ENCODE measurements at places on chromosomes 5 and 9.

DNA sequence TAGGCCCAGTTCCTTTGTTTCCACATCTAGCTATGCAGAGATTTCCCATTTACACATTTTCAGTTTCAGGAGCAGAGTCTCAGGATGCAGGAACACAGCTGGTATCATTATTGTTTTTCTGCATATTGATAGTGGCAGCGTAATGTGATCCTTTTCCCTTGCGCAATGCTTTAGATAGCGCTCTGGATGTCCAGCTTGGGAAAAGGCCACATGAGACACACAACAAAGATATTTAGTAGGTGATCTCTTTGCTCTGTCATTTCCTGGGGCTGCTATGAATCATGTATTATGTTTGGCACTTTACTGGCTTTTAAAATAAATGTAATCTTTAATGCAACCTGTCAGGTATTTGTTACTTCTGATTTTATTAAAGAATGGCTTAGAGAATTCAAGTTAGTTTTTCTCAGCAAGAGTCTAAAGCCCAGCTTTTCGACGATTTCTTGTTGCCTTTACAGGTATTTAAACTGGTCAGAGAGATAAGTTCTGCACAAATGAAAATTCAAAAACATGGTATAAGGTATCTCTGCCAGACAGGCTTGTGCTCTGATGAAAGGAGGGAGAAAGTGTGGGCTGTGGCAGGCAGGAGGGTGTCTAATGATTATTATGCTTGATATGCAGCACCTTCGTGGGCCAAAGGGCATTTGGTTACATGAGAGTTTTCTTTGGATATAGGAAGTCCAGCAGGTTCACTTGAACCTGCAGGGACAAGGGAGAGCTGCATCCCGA, 42.2 kb downstream of the PTTG1 start:
- DNase-seq = no peak

GRCh38 chr9:116232424-116233159, 79.0 kb downstream of the PAPPA start:
- DNase-seq = no peak

- no peak for DNase-seq
These were observed 24.4 kb downstream of the ZNF474 start for GRCh38 chr5:122153774-122154173.

GRCh38 chr5:172403189-172403796, 51.0 kb downstream of the SH3PXD2B start:
- DNase-seq = peak; percentile 94

- DNase-seq = no peak
These were observed 95.5 kb downstream of the LMX1B start for GRCh38 chr9:126709241-126709640.

GRCh38 chr5:154817815-154818214, 32.6 kb downstream of the FAXDC2 start:
- no peak for DNase-seq

DNA sequence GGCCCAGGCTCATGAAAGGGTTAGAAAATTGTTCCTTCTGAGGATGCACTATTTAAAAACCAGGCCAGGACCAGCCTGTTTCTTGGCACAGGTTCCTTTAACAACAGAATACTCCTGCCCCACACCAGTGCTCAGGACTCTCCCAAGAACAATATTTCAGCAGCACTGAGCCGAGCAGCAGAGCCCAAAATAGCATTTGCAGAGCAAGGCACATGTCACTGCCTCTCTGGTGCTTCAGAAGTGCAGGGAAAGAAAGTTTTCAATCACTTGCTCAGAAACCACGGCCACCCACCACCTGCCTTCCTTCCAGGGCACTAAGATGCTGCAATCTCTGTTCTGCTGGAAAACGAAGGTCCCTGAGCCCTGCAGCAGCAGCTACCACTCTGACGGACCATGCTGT, 77.6 kb downstream of the SIL1 start:
- peak; percentile 26 for DNase-seq

GRCh38 chr5:131622633-131623032, 12.4 kb downstream of the RAPGEF6 start:
- DNase-seq = no peak

GRCh38 chr5:179738742-179739141, 6.1 kb downstream of the MAML1 start:
- DNase-seq = no peak

GRCh38 chr5:158492841-158493242, 606.9 kb downstream of the EBF1 start:
- peak; percentile 68 for DNase-seq

GRCh38 chr9:75181750-75182149, 93.4 kb downstream of the OSTF1 start:
- no peak for DNase-seq

DNA sequence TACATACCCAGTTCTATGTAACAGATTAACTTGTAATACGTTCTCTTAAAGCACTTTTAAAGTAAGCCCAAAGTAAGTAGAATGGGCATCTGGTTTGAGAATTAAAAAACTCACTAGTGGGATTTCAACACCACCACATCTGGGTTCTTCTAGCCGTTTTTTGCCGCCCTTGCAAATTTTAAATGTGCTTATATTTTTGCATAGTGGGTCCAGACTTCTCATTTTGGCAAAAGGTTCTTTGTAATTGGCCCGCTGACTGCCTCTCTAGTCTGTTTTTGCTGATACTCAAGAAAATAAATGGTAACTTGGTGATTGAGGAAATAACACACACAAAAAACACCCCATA, 582 bp upstream of the FBXO4 start:
- no peak for DNase-seq

DNA sequence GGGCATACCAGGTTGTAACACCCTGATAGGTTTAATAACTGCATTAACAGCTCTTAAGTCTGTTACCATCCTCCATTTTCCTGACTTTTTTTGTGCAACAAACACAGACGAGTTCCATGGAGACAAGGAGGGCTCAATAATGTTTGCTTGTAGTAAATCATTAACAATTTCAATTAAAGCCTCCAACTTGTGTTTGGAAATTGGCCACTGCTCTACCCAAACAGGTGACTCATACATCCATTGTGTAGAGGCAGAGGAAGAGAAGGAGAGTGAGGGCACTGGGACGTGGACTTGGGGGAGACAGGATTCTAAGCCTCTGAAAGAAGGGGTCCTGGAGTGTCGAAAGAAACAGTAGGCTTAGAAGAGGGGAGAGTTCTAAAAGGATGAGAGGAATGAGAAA, 213.6 kb upstream of the KCNN2 start:
- DNase-seq = no peak
